Foreskin fibroblast (primary cell): ENCODE measurements at places on chromosomes 16 and 17.

DNA sequence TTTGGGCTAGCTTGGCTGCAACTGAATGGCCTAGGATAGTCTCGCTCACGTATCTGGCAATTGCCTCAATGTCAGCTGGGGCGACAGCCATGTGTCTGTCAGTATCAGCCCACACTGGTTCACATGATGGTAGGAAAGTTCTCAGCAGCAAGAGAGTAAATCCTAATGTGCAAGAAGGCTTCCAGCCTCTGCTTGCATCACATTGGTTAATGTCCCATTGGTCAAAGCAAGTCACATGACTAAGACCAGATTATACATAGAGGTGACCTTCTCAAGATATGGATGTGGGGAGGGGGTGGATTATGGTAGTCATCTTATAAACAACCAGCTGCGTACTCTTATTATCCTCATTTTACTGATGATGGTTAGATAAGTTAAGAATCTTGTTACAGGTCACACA is 31.0 kb downstream of the CHP2 start:
- no peak for DNase-seq

DNA sequence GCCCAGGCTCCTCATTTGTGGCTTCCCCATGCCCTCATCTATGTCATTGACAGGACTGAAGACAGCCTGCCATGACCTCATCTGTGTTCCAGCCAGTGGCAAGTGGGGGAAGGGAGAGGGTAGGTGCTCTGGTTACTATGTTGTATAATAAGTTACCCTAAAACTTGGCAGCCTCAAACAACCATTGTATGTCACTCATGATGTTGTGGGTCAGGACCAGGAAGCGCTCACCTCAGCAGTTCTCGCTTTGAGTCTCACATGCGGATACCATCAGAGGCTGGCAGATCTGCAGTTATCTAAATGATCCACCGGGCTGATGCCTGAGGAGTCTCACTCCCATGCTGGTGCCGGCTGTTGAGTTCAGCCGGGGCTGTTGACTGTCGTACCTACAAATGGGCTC is 89.0 kb upstream of the TMEM97 start:
- no peak for DNase-seq

GRCh38 chr16:66846831-66847230 is 2.6 kb downstream of the CA7 start:
- no peak for DNase-seq

DNA sequence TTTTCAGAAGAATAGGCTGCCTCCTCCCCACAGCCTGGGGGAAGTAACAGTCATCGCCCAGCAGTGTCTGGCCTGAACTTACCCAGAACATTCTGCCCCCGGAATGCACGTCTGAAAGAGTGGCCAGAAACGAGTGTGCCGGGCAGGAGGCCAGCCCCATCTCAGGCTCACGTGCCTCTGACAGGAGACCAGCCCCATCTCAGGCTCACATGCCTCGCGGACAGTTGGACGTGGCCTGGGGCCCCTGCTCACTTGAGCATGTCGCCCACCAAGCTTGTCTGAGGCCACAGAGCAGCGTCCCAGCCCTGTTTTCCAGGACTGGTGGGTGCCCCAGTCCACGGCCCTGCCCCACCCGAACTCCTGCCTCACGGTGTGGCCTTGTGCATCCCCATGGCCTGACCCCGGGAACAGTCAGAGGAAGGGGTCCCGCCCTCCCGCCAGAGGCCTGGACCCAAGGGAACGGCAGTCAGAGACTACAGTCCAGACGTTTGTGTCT is 16.3 kb upstream of the CDH15 start:
- DNase-seq, result peak; percentile 81

- DNase-seq, result no peak
Observed at GRCh38 chr17:48066192-48066591, 18.0 kb downstream of the NFE2L1 start.

DNA sequence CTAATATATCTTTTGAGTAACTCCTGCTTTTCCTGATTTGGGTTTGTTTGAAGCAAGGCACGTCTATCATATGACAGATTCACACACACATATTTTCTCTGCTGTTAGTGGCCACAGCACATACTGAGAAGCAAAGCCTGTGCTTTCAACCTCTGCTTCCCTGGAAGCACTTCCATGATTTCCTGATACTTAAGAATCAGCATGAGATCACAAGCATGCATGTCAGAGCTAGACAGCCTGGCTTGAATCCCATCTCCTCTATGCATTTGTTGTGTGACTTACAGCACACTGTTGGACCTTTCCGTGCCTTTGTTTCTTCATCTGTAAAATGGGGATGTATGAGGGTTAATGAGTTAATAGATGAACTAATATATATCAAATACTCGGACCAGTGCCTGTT is 151.1 kb upstream of the NOL11 start:
- DNase-seq, result no peak

- DNase-seq, result peak; percentile 77
Observed at GRCh38 chr16:86457501-86458148, 52.7 kb upstream of the FOXF1 start.

DNA sequence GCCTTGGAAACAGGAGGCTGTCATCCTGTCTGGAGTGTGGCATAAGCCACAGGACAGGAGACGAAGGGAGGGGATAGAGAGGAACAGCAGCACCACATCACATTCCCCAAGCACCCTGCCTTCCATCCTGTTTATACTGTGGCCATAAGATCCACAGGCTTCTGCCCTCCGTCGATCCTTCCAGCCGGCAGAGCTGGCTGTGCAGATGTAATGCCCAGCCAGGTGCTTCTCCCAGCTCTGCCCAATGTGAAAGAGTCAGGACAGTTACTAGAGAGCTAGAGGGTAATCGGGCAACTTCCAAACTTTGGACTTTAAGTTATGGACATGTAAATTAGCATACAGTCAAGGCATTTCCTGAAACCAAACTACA is 368.4 kb downstream of the SOX9 start:
- no peak for DNase-seq

DNA sequence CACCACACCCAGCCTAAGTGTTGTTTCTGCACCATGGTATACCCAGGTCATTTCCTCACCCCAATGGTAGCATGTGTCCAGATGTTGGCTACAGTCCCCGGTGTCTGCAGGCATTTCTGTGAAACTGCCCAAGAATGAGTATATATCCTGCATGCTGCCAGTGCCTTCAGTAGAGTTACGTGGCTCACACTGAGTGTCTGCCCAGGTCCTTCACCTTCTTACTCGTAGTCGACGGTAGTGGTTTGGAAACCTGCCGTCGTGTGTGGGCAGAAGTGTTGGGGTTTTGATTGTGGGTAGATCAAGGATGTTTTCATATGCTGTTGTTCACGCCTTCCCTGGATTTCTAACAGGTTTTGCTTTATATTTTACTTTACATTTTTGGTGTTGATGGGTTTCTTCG is 16.8 kb downstream of the TCF25 start:
- DNase-seq, result no peak

- peak; percentile 33 for DNase-seq
Observed at GRCh38 chr17:32783602-32784001, 93.3 kb downstream of the MYO1D start.

DNA sequence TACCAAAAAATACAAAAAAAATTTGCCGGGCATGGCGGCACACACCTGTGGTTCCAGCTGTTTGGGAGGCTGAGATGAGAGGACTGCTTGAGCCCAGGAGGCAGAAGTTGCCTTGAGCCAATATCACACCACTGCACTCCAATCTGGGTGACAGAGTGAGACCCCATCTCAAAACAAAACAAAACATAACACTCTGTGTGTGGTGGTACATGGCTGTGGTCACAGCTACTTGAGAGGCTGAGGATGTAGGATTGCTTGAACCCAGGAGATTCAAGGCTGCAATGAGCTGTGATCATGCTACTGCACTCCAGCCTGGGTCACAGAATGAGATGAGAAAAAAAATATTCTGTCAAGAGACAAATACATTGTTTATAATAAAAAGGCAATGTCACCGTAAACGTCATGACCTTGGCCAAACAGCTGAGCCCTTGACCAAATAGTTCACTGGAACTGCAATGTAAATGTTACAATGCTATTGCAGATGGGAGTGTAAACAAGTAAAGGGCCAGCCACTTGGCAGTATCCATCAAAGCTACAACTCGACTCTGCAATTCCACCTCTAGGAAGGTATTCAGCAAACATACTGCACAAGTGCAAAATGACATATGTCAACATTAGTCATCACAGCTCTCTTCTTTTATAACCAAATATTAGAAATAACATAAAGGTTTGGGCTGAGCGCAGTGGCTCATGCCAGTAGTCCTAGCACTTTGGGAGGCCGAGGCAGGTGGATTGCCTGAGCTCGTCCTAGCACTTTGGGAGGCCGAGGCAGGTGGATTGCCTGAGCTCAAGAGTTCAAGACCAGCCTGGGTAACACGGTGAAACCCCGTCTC is 16.9 kb downstream of the EARS2 start:
- no peak for DNase-seq

GRCh38 chr17:65064452-65065019 is 8.0 kb upstream of the GNA13 start:
- DNase-seq, result no peak

DNA sequence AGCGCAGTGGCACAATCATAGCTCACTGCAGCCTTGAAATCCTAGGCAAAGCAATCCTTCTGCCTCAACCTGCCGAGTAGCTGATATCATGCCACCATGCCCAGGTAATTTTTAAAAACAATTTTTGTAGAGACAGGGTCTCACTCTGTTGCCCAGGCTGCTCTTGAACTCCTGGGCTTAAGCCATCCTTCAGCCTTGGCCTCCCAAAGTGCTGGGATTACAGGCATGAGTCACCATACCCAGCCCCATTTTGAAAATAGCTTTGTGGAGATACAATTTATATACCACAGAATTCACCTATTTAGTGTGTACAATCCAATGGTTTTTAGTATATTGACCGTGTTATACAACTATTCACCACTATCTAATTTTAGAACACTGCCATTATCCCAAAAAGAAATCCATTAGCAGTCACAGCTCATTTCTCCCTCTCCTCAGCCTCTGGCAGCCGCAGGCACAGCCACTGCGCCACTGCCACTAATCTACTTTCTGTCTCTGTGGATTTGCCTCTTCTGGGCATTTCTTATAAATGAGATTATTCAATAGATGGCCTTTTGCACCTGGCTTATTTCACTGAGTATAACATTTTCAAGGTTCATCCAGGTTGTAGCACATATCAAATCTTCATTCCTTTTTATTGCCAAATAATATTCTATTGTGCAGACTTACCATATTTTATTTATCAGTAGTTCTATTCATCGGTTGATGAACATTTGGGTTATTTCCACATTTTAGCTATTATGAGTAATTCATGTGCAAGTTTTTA is 6.5 kb downstream of the RNF157 start:
- DNase-seq, result no peak

GRCh38 chr16:71956486-71956885 is 43.7 kb downstream of the PKD1L3 start:
- DNase-seq, result no peak

- no peak for DNase-seq
Observed at GRCh38 chr17:58706351-58707140, 14.1 kb downstream of the RAD51C start.

DNA sequence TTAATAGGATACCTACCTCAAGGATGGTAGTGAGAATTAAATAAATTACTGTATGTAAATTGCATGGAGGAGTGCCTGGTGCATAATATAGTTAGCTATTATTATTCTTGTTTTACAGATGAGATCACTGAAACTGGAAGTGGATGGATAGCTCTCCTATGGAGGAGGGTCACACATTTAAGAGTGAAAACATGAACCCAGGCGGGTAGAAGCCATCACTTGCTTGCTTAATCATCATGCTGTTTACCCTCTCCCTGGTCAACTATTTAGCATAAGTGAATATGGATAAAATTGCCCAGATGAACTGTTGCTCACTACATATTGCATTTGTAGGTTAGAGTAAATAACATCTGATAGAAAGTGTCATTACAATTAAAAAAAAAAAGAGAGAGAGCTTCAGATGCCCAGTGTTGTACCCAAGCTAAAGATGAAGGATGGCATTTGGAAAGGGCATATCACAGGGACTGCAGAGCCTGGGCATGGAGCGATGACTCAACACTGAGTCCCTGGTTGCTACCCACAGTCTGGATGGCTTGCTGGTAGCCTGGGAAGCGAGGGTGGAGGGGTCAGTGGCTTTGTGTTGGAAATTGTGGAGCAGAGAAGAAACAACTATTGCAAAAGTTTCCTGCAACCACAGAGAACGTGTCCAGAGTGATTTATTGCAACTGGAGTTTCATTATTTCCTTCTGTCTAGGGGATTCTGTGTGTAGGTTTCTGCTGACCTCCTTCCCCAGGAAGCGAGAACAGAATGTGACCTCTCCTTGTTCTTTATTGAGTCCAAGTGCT is 414.4 kb downstream of the SHISA9 start:
- peak; percentile 65 for DNase-seq

GRCh38 chr16:969508-970385 is 1.0 kb downstream of the LMF1 start:
- peak; percentile 62 for DNase-seq

GRCh38 chr17:70071127-70071526 is 3.9 kb upstream of the KCNJ16 start:
- no peak for DNase-seq

- DNase-seq, result no peak
Observed at GRCh38 chr17:68592009-68592408, 9.2 kb downstream of the FAM20A start.

GRCh38 chr16:56637814-56638750 is at the start of gene MT1A:
TSS of gene MT1A (plus strand) at chr16:56638666. CDS start at chr16:56638739, 73 bp downstream.
- peak; percentile 58 for DNase-seq

DNA sequence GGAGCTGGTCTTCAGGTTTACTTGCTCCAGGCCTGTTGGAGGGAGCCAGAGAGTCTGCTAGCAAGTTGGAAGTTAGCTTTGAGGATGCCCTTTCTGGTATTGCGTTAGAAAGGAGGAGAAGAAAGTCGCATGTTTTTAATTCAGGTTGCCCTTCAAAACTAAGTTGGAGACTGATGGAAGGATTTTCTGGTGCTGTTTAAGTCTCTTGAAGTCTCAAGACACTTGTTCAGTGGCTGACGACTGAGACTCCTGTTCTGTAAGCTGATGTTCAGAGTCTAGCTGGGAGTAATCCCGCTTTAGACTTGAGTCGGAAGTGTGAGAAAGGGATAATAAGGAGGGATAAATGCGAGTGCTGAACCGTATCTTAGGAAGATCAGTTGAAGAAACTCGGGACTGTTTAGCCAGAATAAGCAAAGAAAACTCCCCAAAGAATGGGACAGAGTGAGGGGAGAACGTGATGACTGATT is 740 bp downstream of the AATF start:
- no peak for DNase-seq

DNA sequence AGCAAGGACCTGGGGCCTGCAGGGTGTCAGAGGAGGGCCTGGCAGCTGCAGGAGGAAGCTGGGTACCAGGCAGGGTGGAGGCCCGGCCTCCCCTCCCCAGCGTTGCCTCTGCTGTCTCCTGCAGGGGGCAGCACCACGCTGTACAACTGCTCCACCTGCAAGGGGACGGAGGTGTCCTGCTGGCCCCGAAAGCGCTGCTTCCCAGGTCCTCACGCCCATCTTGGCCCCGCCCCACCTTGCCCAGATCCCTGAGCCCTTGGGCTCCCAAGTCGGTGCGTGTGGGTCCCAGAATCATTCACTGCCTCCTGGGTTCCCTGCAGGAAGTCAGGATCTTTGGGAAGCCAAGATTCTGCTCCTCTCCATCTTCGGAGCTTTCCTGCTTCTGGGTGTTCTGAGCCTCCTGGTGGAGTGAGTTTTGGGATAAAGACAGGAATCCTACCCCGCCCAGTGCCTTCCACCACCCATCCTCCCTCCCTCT is 1.2 kb downstream of the TMEM95 start:
- peak; percentile 53 for DNase-seq
